NK-92 treated with Interleukin-12 subunit alpha and Interleukin-12 subunit beta, amount 100 ng/mL, for 24 hours (cell line): ENCODE measurements at places on chromosomes 11 and 22.

- DNase-seq, result no peak
These were observed 16.8 kb upstream of the TEF start for GRCh38 chr22:41364955-41365354.

- DNase-seq, result no peak
These were observed 36.3 kb upstream of the SORL1 start for GRCh38 chr11:121415856-121416255.

GRCh38 chr11:64863391-64864060, 14.9 kb downstream of the EHD1 start:
- no peak for DNase-seq

DNA sequence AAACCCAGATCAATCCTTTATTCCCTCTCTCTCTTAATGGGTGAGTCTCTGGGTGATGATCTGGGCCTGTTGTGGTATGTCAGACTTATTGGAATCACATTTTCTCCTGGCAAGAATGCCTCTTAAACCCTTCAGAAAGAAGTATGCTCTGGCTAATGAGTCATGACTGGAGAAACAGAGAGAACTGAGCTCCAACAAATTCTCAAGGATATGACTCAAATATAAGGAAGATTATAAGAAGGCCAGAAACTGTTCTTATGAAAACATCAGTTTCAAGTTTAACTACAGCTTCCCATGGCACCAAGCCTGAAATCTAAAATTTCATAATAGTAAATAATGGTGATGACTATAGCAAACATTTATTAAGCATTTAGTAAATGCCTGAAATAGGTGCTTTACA, 83.9 kb downstream of the OR5AK2 start:
- DNase-seq, result no peak

DNA sequence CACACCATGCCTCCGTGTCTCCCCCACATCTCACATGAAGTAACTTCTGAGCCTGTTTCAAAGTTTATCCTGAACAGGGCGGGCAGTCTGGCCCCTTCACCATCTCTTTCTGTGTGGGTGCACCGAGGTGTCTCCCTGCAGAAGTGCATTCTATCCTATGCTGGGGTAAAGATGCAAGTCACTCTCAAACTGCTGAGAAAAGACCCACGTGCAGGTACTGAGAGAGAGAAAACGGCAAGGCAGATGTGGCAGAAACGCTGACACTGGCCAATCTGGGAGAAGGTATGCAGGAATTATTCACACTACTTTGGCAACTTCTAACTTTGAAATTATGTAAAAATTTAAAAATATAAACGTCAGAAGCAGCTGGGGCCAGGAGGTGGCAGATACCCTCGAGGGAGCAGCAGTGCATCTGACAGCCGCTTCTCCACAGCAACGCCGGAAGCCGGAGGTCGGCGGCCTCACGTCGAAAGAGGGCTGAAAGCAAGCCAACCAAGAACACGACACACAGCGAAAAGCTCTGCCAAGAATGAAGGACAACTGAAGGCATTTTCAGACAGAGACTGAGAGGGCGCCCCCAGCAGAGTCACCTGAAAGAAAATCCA, 34.2 kb upstream of the MOB2 start:
- DNase-seq, result no peak

DNA sequence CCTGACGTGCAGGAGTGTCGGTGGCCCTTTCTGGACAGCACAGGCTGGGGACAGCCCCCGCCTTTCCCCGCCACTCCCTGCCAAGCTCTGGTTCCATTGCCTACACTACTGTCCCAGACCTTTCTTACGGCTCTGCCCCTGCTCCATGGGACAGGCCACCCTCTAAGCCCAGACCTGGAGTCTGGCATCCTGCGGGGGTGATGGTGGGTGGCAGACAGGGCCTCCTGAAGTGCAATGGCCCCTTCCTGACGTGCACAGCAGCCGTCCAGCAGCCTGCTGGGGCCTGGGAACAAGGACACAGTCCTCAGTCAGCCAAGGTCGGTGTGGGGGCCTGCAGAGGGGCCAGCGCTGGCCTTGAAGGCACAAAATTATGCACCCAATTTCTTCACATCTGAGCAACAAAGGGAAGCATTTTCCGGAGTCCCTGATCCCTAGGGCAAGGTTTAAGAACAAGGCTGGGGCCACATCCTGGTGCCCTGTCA, 79.7 kb upstream of the KCNQ1OT1 start:
- no peak for DNase-seq

- no peak for DNase-seq
These were observed 171.9 kb downstream of the BUD13 start for GRCh38 chr11:116600930-116601329.

DNA sequence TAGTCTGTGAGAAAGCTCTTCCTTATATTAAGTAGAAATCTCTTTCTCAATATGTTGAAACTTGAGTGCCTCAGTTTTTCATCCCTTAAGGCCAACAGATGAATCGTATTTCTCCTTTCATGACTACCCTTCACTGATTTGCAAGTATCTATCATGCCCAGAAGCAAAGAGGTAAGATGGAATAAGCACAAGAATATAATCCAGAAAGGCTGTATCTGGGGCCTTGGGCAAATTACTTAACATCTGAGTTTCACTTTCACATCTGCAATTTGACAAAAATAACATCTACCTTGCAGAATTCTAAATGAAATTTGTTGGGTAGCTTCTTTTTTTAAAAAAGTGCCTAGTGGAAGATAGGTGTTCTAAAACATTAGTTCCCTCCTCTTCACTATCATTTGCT, 552.4 kb upstream of the ANO5 start:
- DNase-seq, result no peak

DNA sequence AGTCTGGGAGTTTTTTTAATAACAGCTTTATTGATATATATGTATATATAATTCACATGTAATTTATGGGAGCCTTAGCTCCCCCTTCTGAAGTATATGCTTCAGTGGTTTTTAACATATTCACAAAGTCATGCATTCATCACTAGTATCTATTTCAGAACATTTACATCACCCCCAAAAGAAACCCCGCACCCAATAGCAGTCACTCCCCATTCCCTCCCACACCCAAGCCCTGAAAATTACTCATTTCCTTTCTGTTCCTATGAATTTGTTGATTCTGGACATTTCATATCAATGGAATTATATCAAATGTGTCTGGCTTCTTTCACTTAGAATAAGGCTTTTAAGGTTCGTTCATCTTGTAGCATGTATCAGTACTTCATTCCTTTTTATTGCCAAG, 35.6 kb upstream of the SYT7 start:
- DNase-seq, result no peak

- DNase-seq, result no peak
These were observed 23.9 kb downstream of the STIM1 start for GRCh38 chr11:3879216-3879966.

- DNase-seq, result no peak
These were observed 48.6 kb downstream of the GAB4 start for GRCh38 chr22:16959345-16959930.

DNA sequence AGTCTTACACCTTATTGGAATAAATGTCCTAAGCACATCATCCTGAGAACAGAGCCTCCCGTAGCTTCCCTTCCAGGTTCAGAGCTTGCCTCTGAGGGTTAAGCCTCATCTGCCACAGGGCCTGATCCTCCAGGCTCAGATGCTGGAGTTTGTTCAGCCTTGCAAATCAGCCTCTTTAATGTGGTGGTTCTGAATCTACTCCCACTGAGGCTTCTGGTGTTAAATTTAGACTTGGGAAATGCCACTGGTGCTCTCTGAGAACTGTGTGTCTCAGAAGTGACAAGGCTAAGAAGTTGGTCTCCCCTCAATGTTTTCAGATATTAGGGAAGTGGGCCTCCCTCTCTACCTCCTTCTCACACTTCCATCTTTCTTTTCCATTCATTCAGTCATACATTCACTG, 68.7 kb downstream of the CCDC81 start:
- DNase-seq, result no peak

DNA sequence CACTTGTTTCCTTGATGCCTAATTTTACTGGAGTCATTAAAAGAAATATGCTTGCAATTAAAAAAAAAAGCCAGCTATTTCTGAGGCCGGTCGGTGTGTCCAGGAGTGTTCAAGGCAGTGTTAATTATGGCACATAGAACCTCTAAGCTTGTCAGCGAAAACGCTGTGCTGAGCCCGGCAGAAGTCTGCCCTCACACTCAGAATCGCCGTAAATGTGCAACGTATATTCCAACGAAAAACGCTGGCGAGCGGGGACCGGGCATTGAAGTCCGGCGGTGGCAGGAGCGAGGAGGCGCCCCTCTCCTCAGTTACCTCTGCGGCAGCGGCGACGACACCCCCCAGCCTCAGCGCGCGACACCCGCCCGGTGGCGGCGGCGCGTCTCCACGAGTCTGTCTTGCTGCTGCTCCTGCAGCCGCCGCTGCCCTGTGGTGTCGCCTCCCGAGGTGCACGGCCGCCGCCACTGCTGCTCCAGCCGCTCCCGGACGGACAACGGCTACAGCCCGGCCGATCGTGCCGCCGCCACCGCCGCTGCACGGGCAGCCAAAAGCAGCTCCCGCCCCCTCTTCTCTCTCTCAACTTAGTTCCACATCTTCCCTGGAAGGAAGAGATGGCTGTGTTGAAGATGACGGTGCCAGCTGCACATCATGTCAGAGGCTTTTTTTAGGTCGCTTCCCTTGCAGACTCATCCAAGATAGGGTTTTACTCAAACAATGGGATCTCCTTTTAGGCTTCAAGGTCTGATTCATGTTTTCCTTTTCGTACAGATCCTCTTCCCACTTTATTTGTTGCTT, 56.0 kb downstream of the JAM3 start:
- DNase-seq, result no peak

- DNase-seq, result no peak
These were observed 91.4 kb downstream of the EFCAB6 start for GRCh38 chr22:43720716-43721115.

DNA sequence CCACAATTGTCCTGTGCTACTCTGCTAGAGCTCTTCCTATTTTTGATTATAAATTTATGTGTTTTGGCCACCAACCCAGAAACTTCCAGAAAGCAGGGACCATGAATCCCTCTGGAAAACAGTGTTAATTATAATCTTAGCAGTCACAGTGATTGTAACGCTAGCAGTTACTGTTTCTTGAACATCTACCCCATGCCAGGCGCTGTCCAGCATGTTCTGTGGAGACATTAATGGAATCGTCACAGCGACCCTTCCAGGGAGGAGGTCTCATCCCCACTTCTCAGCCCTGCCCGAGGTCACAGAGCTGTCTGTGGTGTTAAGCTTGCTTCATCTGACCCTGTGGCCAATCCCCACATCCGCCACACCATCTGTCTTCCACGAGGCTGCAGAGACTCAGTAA, 13.9 kb upstream of the PNPLA5 start:
- no peak for DNase-seq

DNA sequence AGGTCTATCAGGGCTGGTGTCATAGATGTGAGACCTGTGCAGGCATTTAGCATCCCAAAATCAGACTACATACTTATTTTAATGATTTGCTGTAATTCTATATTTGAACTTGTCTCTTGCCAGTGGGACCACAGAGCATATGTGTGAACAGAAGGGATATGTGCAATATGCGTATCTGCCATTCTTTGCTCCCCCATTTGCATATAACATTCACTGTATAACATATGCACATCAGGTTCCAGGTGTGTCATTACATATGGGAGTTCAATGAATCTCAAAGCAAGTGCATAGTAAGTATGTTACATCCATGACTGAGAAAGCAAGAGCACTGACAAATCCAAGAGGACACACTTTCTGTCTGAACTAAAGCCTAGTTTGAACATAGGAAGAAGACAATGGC, 1115.1 kb upstream of the CNTN5 start:
- no peak for DNase-seq

- no peak for DNase-seq
These were observed 27.6 kb downstream of the SLC6A5 start for GRCh38 chr11:20627026-20627425.

DNA sequence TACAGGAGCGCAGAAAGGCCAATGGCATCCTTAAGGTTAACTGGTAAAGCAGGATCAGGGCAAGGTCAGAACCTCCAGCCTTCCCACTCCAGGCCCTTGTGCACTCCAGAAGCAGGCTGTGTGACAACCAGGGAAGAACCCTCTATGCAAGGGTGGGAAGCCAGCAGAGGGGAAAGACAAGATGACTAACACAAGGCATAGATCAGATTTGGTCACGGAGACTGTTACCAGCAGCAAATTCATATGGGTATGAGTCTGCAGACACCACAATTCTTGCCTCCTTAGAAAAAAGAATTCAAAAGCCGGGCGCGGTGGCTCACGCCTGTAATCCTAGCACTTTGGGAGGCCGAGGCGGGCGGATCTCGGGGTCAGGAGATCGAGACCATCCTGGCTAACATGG, 39.8 kb upstream of the MTNR1B start:
- no peak for DNase-seq

DNA sequence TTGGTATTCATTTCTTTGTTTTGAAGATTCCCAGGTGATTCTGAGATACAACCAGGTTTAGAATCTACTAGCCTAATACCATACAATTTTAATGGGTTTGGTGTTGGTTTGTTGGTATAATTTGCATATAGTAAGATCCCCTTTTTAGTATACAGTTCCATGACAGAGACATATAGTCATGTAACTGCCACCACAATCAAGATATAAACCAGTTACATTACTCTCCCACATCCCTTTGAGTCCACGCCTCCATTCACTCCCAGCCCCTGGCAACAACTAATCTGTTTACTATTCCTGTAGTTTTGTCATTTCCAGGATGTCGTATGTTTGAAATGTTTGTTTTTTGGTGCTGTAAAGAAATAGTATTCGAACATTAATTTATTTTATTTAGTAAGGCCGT, 4.3 kb downstream of the ASRGL1 start:
- no peak for DNase-seq

GRCh38 chr22:38981005-38981991, 849 bp upstream of the APOBEC3B start:
- DNase-seq, result no peak

DNA sequence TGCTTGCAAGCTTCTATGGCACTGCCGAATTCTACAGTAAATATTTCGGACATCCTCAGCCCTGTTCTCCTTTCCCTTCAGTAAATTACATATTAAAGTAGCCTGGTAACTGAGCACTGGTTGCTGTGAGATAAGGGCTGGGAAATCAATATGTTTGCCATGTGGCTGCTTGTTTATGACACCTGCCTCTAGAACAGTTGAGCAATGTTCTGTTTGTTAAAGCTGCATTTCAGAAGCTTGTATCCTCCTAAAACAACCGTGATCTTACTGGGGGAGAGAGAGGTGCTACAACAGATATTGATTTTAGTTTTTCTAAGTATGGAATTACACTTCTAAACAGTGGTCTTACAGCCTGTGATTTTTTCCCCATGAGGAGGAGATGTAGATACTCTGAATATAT, 39.4 kb downstream of the ZBTB16 start:
- DNase-seq, result no peak

DNA sequence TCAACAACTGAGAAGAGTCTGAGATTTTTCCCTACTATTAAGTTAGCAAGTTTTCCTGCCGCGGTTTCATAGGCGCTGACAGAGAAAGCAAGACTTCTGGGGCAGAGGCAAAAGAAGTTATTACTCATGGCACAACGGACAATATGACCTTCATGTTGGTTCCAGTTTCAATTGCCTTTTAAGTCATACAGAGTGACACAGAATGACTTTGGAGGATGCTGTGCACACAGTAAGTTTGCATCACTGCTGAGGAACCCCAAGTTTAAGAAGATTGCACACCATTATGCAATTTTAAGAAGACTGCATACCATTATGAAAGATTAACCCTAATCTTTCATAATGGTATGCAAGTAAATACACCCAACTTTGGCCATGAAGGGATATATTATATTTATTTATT, 626.5 kb upstream of the CHORDC1 start:
- no peak for DNase-seq

GRCh38 chr11:116888884-116889549, 51.6 kb upstream of the APOA1 start:
- DNase-seq, result no peak
